H4 (cell line): ENCODE measurements at places on chromosomes 7 and 10. TPM values are rescaled to one million over a fixed set of nuclear protein-coding genes. Genes with fewer than 3 reads are reported as not detected.

DNA sequence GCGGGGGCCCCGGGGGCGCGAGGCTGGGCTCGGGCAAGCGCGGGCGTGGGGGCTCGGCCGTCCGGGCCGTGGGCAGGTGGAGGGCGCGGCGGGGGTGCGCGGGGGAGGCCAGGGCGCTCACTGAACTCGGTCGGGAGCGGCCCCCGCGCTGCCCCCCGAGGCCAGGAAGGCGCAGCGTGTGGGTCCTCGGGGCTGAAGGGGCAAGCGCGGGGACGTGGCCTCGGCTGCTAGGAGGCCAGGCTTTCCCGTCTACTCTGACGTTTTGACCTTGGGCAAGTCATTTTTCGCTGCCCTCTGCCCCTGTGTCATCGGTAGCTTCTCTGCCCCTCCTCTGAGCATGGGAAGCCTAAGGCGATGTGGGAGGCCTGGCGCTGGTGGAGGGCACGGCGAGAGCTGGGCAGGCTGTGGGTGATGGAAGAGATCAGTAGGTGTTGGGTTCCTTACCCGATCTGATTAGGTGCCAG is 441 bp downstream of the FBH1 start:
- DNase-seq, result no peak

- no peak for DNase-seq
Observed at GRCh38 chr10:13095094-13095493, 4.9 kb upstream of the OPTN start.

DNA sequence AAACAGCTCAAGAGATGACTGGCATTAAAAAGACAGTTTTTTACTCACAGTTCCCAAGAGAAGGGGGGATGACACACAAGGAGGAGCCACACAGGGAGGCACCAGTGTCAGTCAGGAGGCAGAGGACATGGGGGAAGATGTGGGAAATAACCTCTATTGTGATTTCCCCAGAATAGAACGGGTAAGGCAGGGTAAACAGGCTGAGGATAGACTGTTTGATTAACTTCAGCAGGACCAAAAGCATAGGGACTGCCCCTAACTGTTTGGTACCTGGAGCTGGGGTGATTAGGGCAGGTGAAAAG is 60.7 kb downstream of the RAPGEF5 start:
- no peak for DNase-seq

GRCh38 chr7:127683776-127684681 is 32.0 kb downstream of the SND1 start:
- no peak for DNase-seq

DNA sequence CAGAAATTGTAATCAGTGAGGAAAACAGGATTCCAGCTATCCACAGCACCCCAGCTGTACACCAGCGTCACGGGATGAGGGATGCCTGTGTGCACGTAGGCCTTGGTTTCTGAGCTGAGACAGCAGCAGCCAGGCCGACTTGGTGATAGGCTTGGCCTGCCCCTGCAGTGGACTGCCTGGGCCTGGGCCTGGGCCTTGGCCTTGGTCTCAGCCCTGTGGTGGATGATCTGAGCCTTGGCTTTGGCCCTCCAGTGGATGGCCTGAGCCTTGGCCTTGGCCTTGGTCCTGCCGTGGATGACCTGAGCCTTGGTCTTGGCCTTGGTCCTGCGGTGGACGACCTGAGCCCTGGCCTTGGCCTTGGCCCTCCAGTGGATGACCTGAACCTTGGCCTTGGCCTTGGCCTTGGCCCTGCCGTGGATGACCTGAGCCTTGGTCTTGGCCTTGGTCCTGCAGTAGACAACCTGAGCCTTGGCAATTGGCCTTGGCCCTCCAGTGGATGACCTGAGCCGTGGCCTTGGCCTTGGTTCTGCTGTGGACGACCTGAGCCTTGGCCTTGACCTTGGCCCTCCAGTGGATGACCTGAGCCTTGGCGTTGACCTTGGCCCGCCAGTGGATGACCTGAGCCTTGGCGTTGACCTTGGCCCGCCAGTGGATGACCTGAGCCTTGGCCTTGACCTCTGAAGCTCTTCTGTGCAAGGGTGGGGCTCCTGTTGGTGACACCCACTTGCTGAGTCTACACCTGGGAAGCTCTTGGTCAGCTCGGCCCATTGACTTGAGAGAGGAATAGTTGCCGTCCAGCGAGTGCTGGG is 93.8 kb downstream of the CUX1 start:
- no peak for DNase-seq

The OR13A1 gene
- total RNA-seq, result not detected in 2 replicates

- no peak for DNase-seq
Observed at GRCh38 chr7:79091011-79091410, 362.5 kb downstream of the MAGI2 start.

The LEP gene
- total RNA-seq, result not detected in 2 replicates

The AKR1C8 gene
- total RNA-seq, result 0.08 and 0.12 TPM in 2 replicates

GRCh38 chr10:88528201-88528600 is 54.9 kb downstream of the RNLS start:
- no peak for DNase-seq

GRCh38 chr10:100528921-100529474 is 673 bp downstream of the NDUFB8 start:
- DNase-seq, result no peak

The AGAP9 gene
- total RNA-seq, result 0.35 and 2.9 TPM in 2 replicates

The AKR1C1 gene
- 238 and 248 TPM in 2 replicates for total RNA-seq

GRCh38 chr7:17313194-17313593 is 14.7 kb downstream of the AHR start:
- no peak for DNase-seq

DNA sequence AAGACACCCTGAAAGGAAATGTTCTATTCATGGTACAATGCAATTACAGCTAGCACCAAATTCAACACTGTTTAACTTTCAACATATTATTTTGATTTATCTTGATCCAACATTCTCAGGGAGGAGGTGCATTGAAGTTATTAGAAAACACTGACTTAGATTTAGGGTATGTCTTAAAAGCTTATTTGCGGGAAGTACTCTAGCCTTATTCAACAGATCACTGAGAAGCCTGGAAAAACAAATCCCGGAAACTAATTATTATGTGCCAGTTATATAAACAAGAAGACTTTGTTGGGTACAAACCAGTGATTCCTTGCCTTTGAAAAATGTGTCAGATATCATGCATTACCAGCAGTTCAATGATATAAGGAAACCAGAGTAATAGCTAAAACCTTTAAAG is 160.1 kb downstream of the CFTR start:
- no peak for DNase-seq

DNA sequence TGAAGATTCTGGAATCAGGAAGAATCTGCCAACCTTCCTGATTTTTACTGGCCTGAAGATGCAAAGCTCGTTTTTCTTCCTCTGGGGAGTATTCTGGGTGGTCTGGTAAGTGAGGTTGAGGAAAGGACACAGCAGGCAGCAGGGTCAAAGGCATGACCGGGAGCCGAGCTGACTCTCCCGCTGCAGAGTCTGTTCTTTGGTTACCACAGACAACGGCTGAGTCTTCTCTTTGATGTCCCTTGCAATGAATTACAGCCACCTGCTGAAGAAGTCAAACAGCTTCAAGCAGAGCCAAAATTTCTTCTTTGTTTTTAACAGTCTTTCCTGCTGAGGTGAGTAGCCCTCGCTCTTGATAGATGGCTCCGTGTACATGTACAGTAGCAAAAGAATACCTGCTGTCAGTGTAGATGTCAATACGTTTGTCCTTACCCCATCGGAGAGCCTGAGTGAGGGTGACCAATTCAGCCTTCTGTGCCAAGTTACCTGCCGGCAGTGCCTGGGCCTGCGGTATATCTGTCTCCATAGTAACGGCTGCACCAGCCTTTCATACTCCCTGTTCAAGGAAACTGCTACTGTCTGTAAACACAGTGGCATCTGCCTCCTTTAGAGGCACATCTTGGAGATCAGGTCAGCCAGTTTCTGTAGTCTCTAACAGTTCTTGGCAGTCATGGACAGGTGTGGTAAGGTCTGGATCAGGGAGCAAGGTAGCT is 76.4 kb downstream of the PRR15 start:
- DNase-seq, result no peak

DNA sequence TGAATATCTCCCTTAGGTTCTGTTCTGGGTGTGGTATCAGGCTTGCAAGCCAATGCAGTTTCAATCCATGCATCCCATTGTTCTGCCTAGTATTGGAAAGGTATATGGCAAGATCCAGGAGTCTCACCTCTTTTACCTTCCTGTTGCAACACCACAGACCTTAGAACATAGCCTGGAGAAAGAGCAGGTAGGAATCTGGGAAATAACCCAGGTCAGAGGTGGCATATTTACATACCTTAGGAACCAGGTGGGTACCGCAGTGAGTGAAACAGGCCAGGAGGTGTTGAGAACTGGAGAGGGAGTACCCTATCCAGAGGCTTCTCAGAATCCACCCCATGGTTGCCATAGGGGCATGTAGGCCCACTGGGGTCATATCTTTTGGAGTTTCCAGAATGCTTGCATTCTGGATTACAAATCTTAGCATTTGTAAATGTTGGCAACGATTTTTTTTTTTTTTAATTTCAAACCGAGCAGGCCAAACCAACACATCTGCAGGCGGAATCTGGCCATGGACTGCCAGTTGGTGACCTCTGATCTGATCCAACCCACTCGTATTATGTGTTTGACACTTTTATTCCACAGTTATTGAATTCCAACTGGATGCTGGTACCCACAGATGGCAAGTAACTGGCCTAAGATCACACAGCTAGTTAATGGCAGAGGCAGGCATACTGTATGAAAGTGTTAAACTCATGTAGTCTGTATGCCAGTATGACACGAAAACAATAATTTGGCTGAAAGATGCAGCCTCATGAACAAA is 180.3 kb upstream of the TCF7L2 start:
- DNase-seq, result no peak

DNA sequence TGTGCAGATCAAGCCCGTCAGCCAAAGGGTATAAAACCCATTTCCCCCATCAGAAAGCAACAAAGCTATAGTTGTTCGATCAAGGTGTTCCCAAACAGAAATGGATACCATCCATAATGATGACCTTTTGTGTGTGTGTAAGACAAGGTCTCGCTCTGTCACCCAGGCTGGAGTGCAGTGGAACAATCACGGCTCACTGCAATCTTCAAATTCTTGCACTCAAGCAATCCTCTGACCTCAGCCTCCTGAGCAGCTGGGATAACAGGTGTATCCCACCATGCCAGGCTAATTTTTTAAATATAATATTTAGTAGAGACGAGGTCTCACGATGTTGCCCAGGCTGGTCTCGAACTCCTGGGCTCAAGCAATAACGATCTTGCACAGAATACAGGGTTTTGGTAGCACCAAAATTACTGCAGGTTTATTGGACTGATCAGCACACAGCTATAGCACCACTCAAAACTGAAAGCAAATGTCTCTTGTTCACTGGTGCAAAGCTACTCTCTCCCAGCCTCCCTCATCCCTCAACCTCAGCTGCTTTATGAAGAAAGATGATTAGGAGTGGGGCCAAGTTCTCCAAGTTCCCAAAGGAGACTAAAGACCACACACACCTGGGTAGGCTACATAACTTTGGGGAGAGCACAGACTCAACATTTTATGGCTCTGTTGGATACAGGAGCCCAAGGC is 80.5 kb downstream of the ABI1 start:
- no peak for DNase-seq

DNA sequence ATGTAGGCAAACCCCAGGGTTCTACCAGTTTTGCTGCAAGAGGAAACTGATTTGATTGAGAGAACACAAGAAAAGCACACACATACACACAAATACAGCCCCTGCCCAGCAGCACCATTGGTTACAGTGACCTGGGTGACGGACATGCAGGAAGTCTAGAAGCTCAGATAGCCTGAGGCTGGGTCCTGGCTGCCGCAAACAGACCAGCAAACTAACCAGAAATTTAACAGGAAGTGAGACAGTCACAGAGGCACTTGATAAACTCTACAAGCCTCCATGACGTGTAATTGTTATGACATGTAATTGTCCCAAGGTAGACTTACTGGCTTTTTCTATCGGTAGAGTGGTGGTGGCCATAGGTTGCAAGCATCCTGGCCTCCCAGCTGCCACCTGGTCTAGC is 58.9 kb downstream of the PRKAR2B start:
- DNase-seq, result peak; percentile 79
